NCI-H1694 (cell line): ENCODE measurements at places on chromosomes 13 and 19.

GRCh38 chr19:10603873-10604459 lies 16.9 kb upstream of the AP1M2 start:
- no peak for DNase-seq

DNA sequence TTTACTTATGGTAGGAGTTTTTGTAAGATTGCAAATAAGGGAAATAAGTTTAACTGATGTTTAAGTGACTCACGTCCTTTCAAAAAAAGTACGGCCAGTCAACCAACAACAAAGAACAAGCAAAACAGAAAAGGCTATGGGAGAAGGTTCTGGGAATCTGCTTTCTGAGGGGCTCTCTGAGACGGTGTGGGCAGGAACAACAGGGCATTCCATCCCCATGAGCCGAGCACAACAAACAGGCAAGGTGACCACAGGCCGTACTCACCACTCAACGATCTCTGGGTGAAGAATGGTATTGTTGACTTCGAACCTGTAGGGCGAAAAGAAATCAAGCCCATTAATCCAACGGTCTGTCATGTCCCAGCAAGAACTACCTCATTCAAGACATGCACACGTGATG lies 43.8 kb downstream of the PEPD start:
- DNase-seq = no peak

- no peak for DNase-seq
These were observed 284.3 kb upstream of the MAB21L1 start for GRCh38 chr13:35760735-35761281.

DNA sequence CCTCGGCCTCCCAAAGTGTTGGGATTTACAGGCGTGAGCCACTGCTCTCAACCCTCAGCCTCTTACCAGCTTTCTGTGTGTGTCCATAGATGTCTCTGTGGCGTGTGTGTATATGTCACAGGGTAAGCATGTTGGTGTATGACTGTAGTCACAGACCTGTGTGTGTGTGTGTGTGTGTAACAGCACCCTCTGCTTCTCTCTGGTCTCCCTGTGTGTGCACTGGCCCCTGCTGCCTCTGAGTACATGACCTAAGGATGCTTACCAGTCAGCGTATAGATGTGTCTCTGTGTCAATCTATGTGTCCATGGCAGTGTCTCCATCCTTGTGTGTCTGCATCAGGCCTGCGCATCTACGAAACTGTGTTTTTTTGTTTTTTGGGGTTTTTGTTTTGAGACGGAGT lies 5.6 kb downstream of the AXL start:
- no peak for DNase-seq

GRCh38 chr13:27406178-27406939 lies 18.1 kb upstream of the GTF3A start:
- DNase-seq = peak; percentile 22

GRCh38 chr13:52085421-52085820 lies 43.5 kb downstream of the NEK5 start:
- DNase-seq = no peak

DNA sequence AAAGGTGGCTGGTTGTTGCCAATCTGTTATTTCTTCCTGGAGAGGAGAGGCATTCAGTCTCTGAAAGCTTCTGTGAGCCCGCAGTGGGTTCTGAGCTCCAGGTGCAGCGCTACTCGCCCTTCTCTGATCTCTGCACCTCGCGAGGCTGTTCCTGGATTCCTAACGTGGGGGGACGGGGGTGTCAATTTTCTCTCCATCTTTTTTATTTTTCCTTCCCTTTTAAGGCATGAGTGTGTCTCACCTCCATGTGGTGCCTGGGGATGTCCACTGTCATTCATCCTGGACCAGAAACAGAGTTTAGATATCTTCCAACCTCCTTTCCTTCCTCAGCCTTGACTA lies 626 bp downstream of the ZNF233 start:
- no peak for DNase-seq

- DNase-seq = no peak
These were observed 68.6 kb downstream of the NDFIP2 start for GRCh38 chr13:79549355-79550106.

GRCh38 chr13:98452851-98453843 lies 123.8 kb downstream of the STK24 start:
- DNase-seq = no peak

DNA sequence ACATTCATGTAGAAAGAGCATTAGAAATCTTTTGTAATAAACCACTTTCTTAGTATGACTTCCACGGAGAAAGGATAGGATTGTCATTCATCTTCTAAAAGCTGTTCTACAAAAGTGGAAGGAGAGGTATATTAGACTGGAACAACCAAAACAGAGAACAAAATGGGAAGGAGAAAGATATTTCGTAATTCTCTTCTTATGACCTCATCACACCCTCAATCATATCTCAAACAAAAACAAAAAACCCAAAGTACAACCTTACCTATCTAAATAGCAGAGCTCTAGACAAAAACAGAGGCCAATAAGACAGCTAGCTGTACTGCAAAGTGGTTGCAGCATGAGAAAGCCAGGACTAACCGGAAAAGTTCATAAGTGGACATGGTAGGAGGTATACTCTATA lies 46.3 kb downstream of the DACH1 start:
- DNase-seq = no peak

DNA sequence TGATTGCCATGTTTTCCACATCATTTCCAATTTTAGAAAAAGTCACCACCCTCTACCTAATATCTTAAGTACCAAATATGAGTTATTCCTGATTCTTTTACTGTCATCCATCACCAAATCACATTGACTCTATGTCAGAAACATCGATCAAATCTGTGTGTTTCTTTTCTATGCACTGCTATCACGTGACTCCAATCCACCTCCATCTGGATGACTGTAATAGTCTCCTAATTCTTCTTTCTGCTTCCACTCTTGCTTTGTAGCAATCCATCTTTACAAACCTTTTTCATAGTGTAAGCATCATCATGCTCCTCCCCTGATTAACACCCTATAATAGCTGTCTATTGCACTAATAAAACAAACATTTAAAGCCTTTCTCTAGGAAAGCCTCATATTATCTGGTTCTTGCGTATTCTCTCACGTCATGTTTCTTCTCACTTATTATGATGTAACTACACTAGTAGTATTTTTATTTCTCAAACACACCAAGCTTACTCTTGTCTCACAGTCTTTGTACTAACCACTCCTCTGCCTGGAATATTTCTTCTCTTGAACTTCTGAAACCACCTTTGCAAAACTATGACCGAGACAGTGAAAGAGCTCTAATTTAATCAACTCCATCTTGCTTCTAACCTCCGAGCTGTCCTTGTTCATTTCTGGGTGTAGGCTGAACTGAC lies 10.7 kb upstream of the FPR3 start:
- no peak for DNase-seq

DNA sequence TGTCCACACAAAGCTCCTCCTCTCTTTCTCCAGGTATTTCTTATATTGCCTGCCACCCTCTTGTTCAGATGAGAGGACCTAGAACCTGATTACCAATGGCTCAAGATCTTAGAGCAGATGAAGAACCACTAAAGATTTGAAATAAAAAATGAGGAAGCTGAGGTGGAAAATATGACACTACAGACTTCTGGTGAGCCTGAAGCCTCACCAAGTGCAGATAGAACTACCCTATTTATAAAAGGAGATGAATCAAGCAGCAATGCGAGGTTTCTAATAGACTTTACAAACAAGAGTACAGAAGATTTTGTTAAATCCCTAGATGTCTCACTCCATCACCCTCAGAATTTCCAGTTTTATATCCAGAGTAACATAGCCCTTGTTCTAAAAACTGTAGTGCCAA lies 345.8 kb downstream of the TBC1D4 start:
- no peak for DNase-seq

DNA sequence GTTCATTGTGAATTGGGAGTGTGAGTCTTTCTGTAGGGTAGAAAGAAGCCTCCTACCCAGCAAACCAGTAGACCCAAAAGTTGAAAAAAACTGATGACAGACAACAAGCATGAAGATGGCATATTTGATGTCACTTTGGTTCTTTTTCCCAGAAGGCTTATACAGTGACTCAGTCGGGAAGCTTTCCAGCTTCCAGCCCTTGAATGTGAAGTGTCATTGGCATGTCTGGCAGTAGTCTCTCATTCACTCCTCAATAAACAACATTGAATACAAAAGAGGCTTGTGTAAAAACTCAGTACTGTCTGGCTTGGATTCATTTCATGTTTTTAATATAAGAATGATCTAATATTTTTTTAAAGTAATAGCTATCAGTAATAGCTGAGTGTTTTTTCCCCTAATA lies 68.7 kb downstream of the IPO5 start:
- no peak for DNase-seq

- DNase-seq = no peak
These were observed 22.2 kb downstream of the SPATA13 start for GRCh38 chr13:24182703-24183081.

DNA sequence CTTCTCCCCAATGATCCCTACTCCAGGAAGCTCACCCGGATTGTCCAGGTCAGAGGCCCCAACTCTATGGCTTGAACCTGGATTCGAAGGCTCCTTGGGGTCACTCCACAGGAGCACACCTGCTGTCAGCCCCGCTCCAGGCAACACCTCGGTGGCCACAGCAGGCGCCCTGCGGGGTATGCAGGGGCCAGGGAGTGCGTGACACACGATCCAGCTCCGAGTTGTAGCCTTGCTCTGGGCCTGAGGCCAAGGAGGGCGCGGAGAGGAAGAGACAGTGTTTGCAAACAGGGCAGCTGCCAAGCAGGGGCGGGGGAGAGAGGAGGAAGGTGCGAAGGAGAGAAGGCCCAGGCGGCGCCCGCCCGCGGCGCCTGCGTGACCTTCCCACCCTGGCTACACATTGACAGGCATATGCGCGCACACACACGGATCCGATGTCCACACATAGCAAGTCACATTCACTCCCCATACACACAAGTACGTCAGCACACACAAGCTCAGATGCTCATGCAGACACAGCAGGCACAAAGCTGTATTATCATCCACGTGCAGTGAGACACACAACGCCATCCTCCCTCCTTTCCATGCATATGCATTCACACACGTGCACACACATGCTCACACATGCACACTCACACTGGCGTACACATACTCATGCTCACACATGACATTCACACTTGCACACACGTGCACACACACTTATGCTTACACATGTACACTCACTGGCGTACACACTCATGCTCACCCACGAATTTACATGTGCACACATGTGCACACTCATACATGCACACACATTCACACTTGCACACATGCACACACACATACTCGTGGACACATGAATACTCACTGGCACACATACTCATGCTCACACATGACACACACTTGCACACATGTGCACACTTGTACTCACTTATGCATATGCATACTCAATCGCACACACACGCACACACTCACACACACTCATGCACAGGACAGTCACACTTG lies 10.4 kb downstream of the SBK2 start:
- DNase-seq = peak; percentile 76

GRCh38 chr13:38086721-38087120 lies 217.1 kb upstream of the TRPC4 start:
- DNase-seq = no peak

DNA sequence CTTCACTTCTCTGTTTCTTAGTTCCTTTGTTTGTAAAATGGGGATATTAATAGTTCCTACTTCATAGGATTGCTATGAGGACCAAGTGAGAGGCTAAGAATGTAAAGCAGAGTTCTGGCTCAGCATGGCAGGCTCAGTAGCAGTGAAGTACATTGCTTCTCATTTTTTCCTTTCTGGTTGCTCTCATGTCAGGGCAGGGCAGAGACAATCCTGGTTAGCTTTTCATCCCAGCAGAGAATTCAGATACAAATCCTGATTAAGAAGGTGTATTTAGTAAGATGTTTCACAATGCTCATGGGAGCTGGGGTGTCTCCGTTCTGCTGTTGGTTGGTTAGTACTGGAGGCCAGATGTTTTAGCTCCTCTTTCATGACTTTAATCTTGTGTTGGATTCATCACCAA lies 42.9 kb downstream of the WASF3 start:
- DNase-seq = no peak

DNA sequence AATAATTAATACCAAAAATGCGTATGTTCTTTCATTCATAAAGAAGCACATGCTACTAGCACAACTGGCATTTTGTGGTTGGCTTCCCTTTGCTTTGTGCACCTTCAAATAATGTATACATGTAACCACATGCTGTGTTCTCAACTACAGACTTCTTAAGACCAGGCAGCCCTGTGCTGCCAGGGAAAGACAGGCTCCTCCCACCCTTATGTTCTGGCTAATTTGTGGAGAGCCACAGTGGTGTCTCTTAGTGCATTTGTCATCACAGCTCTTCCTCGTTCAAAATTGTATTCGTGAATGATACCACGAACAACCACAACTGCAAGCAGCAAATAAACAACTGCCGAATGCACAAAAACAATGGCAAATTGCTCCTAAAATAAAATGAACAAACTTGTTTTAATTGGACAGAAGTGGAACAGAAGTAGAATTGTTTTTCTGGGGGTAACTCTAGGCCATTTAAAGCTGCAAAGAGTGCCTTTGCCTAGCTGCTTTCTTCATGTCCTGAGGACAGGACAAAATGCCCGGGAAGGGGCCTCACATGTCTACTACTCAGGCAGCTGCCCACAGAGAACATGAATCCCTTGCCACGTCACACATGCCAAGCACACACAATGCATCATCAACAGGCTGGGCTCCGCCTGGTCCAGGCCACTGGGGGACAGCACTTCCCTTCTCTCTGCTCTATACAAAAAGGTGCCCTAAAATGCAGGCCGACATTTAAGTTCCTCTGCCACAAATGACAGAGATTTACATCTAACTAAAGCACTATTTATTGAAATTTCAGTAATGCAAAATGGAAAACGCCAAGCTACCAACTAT lies 21.7 kb downstream of the IRS2 start:
- DNase-seq = peak; percentile 70

- DNase-seq = no peak
These were observed 47.7 kb upstream of the MAB21L1 start for GRCh38 chr13:35524171-35524570.

- no peak for DNase-seq
These were observed 24.6 kb downstream of the XPO4 start for GRCh38 chr13:20877902-20878301.

GRCh38 chr19:16889883-16890460 lies 1.2 kb downstream of the F2RL3 start:
- no peak for DNase-seq

- no peak for DNase-seq
These were observed 191.6 kb downstream of the SHISA2 start for GRCh38 chr13:25860265-25860664.

DNA sequence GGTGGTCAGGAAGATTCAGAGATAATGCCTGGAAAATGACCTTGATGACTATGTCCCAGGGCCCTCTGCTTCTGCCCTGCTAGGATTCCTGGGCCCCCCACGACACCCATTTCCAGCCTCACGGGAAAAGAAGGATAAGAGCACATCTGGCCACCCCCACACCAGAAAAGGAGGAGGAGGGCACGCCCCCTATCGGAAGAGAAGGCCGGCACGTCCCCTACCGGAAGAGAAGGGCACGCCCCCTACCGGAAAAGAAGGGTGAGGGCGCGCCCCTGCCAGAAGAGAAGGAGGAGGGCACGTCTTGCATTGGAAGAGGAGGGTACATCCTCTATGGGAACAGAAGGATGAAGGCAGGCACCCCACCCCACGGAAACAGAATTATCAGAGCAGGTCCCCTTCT lies 84.3 kb downstream of the IER2 start:
- DNase-seq = peak; percentile 22

DNA sequence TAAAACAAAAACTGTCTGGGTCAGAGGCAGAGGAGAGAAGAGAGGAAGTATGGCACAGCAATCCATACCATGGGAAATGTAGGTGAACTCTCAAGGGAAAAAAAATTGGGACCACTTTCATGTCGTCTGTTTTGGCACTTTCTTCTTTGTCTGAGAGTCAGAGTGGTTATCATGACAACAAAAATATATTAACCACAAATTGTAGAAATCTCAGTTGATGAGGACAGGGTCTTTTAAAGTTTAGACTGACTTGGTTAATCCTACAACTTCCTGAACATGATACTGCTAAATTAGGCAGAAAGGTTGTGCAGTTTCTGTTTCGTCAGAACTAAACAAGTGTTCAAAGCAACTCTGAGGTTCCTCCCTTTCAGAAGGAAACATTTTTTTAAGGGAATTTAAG lies 15.2 kb downstream of the KLF5 start:
- DNase-seq = no peak
